ENCODE measurements at places on chromosomes 12 and 14.
A peak's percentile ranks its signal among the peaks of the same experiment; 100 is the strongest.

DNA sequence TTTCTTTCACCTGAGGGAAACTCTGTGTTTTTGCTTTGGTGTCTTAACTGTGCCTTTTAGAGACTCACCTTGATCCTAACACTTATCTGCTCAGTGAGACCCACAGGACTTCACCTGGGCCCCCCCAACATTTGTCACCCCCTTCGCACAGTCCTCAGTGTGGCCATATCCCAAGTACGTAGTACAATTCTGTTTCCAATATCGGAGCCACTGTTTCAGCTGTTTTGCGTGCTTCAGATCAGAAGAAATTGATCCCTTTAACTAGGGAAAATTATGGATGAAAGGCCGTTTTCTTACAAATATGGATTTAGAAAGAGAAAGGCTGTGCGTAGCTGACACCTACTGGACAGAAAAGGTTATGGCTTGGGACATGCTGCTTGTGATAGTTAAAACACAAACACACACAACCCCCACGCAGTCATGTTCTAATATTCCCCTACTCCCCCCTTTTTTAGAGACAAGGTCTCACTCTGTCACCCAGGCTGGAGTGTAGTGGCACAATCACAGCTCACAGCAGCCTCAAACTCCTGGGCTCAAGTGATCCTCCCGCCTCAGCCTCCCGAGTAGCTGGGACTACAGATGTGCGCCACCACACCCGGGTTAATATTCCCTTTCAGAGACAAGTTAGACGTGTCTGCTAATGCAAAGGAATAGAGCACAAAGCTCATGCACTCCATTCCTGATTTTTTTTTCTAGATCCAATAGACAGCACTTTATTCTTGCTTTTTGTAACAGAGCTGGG, 3.6 kb upstream of the SLC7A8 start:
- peak; percentile 27 for DNase-seq

- no peak for DNase-seq
These were observed 38.6 kb upstream of the ATF1 start for GRCh38 chr12:50725011-50725942.

DNA sequence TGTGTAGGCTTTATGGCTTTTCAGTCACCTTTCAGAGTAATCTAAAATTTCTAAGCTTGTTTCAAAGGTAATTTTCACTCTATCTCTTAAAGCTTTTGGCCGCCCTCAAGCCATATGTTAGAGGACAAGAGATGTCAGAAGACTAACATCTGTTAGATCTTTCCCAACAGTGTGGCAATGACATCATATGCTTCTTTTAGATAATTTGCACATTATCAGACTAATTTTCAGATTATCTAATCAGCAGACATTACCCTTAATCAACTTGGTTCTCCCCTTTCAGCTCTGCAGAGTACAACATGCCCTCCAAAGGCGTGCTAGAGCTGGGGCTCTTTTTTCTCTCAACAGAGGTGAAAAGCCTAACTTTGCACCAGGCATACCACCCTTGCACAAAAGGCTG, 207.1 kb downstream of the DPF3 start:
- no peak for DNase-seq

- peak; percentile 21 for DNase-seq
These were observed at the start of gene TTC7B for GRCh38 chr14:90815822-90816662. TTC7B (minus strand) TSS chr14:90816430; CDS start chr14:90816295, 135 bp downstream.

DNA sequence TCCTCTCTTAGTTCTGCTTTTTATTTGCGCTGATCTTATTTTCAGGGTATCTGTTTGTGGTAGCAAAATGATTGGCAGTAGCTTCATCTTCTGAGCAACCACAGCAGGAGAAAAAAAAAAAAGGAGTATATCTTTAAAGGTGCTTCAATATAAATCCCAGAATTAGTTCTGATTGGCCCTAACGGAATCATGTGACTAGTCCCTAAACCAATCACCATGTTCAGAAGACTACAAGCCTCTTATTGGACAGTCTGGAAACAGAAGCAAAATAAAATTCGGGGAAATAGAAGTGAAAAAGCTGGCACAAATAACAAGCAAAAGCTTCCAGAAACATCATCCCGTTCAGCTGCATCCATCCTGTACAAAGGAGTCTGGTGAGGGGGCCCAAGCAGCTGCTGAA, 49.9 kb upstream of the PTPRO start:
- no peak for DNase-seq

- DNase-seq: no peak
These were observed 82.4 kb downstream of the CRADD start for GRCh38 chr12:93759512-93760081.

DNA sequence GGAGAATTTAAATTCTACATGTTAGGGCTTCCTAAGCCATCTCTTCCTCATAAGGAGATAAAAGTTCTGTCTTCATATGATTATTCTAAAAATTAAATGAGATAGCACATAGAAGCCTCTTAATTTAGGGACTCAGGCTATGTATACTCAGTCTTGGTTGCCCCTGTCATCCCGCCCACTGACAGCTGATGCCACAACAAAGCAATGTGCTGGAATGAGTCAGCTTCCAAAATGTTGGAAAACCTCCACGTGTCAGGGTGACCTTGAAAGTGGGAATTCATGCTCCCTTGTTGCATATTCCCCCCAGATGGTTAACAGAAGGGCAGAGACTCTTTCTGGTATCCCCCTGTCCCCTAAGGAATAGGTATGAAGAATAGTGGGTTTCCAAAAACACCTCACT, 238.0 kb upstream of the DDHD1 start:
- no peak for DNase-seq

DNA sequence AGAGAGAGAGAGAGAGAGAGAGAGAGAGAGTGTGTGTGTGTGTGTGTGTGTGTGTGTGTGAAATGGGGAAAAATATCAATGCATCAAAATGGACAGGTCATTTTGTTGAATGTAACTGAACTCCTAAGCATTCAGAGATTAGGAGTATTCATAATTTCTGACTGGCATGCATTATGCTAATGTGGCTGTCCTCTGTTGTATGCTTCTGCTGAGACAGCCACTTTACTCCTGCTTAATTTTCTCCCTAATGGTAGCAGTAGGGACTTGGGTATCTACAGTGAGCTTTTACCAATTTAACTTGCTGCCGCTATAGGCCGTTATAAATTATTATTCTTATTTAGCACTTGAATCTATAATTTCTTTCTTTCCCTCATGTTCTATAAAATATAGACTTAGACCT, 924.8 kb downstream of the NRXN3 start:
- DNase-seq: no peak

DNA sequence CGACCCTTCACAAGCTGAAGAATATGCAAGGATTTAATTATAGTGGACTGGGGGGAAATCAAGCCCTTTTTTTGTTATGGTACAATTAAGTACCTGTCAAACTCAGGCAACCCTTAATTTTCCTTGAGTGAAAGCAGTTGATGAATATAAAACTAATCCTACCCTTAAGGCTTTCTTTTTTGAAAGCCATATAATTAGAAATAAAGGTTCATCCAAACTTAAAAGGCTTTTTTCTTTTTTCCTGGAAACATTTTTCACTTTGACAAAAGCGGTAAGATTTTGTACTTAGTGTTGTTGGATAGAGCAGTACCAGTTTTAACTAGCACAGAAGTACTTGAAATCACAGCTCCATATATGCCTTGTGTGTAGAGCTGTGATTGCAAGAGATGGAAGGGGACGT, 91.9 kb upstream of the MANSC4 start:
- DNase-seq: no peak

DNA sequence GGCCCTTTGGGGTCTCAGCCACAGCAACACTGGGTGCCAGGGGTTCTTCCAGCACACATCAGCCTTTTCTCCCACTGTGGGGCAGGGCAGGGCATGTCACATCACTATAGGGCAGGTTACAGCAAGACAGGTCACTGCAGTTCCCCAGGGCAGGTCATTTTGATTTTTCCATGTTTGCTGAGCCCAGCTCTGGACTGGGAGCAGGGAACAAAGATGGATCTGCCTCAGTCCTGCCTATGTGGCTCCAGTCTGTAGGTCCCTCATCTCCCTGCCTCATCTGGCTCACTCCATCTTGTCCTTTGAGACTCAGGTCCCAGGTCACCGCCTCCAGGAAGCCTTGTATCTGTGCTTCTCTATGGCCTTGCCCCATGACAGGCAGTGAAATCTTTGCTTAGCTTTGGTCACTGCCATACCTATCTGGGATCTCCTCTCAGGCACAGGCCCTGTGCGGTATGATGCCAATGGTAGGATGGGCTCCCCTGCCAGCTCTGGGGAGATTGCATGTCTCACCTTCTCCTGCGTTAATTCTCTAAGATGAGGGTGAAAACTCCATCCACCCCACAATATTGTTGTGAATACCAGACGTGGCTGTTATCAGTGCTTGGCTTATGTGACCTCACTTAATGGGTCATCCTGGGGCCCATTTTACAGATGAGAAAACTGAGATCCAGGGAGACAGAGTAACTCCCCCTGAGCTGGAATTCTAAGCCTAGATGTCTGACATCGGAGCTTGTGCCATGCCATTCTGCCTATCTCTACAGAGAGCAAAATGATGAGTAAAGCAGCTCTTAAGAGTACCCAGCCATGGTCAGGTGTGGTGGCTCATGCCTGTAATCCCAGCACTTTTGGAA, 1.5 kb downstream of the SERPINA6 start:
- no peak for DNase-seq

- DNase-seq: no peak
These were observed 79.8 kb downstream of the MYRFL start for GRCh38 chr12:69904777-69905176.

DNA sequence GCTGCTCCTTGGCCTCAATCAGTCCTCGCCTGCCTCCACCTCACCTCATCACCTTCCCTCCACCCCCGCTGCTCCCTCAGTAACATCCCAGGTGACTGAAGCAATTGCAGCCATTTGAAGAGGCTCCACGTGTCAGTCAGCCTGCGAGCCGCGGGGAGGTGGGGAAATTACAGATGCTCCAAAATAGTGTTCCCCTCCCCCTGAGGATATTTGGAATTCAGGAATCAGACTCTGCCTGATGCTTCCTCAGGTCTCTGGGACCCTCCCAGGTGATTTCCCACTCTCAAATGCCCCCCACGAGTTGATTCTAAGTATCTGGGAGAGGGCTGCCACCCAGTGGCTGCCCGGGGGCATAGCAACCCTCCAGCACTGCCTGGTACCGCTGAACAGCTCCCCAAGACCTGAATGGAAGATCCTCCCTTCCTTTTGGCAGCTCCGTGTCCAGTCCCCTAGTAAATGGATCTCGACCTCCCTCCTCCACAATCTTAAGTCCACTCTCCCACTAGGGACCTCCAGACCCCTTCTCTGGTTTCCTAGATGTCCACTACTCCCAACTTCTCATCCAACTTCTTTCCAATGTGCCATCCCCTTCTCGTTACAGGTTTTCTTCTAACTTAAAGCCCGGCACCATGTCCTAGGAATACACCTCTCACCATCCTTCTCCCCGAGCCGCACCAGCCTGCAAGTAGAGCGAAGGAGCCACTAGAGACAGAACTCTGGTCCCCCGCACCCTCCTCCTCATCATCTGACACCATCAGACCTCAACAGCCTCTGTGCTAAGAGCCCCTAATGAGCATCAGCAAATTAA, 1.4 kb upstream of the ASIC1 start:
- DNase-seq: peak; percentile 55

GRCh38 chr14:37142835-37143401, 29.5 kb downstream of the SLC25A21 start:
- no peak for DNase-seq

DNA sequence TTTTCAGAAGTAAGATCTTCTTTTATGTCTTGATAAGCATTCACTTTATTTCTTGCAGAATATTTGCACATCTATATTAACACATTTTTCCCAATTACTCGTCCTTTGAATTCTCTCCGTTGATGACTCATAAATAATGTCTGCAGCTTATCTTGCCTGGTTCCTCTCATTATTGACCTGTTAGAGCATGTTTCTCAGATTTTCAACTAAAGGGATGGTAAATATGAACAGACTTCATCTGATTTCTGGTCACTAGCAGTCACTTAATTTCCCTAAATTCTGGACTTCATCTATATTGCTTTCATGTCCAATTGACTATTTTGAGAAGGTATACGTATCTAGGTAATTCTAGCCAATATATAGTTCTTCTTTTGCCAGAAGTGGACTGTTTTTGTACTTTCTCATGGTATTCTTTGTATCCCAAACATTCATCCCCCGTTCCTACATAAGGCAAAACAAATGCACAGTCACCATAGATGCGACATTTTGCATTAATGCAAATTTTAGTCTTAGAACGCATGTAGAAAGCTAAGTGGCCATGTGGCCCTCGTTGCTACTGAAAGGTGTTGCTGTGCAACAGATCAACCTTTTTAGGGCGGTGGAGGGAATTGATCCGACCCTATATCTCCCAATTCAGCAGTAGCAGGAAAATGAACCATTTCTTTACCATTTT, 6.2 kb downstream of the PIK3C2G start:
- no peak for DNase-seq

- DNase-seq: peak; percentile 5
These were observed 62.8 kb downstream of the HRK start for GRCh38 chr12:116818341-116818856.

DNA sequence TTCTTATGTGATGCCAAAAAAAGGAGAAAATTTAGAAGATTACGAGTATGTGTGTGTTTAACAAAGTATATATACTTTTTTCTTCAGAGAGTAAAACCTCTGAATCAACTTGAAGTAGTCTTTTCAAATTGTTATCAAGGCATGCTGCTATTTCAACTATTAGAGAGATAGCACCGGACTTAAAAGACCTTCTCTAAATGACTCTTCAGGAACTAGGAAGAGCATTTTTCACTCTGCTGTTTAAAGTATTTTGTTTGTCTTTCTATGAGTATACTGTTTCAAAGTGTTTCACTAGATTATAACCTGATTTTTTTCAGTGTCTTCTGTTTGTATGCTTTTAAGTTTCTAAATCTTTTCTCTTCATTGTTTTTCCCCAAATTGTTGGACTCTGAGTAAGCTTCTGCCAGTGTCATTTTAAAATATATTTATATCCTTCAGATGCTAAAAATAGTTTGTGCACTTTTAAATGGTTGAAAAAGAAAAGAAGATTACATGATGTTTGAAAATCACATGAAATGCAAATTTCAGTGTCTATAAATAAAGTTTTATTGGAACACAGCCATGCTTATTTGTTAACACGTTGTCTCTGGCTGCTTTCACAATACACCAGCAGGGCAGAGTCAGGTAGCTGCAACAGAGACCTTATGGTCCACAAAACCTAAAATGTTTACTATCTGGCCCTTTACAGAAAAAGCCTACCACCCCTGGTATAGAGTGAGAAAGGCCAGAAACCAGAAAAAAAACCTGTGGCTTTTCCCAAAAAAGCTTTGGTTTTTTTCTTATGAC, 21.3 kb downstream of the CRADD start:
- no peak for DNase-seq

DNA sequence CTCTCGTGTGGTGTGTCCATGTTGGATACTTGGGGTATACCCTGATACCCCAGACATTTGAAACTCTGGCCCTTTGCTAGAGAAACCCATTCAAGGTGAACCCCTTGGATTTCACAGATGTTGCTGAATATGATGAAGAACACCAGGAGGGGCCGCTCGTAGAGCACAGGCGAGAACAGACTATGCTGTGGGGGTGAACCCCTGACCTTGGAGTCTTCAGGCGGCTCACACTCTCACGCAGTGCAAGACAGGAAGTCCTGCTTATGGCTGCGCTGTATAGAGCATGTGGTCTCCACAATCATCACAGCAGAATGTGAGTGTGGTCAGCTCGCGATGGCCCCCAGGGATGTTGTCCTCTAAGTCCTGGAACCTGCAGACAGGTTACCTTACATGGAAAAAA, 60.4 kb downstream of the SLC15A4 start:
- DNase-seq: no peak
